ENCODE measurements at places on chromosomes 5 and 9.

- no peak for DNase-seq
Observed at GRCh38 chr5:113271015-113271414, 163.8 kb downstream of the TSSK1B start.

DNA sequence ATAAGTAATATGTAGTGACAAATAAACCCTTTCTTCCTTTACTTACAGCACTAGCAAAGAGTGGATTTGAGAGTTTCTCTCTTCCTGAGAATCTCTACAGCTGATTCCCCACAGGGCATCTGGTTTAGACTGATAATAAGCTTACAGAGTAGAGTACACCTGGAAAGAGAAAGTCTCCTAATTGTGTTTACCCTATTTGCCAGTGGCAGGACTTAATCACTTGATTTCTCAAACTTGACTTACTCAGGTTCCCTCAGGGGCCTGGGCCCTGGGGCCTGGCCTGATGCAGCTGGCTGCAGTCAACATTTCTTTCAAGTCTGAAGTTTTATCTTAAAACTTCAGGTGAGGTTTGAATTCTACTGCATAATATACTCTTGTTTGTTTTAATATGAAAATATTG is 38.0 kb upstream of the UBTD2 start:
- DNase-seq = no peak

DNA sequence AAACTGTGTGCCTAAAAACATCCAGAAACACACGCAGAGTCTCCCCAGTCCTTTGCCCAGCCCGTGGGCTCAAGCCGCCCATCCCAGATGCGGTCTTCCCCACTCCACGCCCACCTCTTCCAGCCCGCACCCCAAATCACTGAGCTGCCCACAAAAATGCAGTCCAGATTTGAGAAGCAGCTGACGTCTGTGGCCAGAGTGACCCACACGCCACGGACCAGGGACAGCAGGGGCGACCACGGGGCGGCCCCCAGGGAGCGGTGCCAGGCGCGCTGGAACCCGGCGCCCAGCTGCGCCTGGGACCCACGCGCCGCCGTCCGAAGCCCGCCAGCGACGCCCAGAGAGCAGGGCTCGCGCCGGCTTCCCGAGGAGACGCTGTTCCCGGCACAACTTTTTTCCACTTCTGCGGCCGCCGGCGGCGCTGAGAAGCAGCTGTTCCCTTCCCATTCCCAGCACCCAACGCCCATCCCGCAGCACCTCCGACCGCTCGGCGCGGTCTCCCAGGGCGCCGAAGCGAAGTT is 674 bp downstream of the LHFPL2 start:
- no peak for DNase-seq

- no peak for DNase-seq
Observed at GRCh38 chr5:91928754-91929521, 545.8 kb upstream of the ARRDC3 start.

DNA sequence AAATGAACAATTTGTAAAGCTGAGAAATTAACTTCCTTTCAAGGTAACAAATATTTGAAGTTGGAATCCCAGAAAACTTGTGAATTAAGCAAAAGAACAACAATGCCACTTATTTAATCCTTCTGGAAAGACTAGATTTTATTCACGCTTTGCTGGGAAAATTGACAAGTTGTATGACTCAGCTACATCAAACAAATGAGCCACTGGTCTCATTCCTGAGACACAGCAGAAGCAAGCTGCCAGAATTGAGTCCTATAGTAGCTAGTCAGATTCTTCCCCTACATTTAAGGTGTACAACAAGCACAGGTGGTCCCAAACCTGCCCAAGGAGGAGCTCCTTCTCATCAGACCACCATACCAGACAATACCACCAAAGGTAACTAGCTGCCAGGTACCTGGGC is 280.7 kb downstream of the SPOCK1 start:
- no peak for DNase-seq

GRCh38 chr9:134832471-134832870 is 48.1 kb upstream of the FCN2 start:
- DNase-seq = no peak

- no peak for DNase-seq
Observed at GRCh38 chr9:92191801-92192200, 76.6 kb upstream of the SPTLC1 start.

DNA sequence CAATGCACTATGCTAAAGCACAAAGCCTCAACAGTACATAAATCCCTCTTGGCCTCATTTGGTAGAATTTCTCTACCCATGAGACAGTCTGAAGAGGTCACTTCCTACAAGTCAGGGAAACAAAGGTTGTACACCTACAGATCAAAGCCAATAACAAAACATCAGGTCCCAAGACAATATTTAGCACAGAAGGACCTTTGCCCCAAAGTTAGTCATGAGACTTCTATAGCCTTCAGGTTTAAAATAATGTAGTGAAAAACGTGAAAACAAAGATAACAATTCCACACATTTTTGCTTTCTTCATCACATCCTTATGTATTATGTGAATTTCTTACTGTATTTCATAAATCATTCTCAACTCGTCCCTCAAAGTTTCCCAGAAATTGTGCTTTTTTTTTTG is 15.8 kb downstream of the AFF4 start:
- DNase-seq = no peak

GRCh38 chr9:2697492-2697891 is 19.8 kb upstream of the KCNV2 start:
- DNase-seq = no peak

- no peak for DNase-seq
Observed at GRCh38 chr5:133132717-133133116, 80.9 kb downstream of the HSPA4 start.

DNA sequence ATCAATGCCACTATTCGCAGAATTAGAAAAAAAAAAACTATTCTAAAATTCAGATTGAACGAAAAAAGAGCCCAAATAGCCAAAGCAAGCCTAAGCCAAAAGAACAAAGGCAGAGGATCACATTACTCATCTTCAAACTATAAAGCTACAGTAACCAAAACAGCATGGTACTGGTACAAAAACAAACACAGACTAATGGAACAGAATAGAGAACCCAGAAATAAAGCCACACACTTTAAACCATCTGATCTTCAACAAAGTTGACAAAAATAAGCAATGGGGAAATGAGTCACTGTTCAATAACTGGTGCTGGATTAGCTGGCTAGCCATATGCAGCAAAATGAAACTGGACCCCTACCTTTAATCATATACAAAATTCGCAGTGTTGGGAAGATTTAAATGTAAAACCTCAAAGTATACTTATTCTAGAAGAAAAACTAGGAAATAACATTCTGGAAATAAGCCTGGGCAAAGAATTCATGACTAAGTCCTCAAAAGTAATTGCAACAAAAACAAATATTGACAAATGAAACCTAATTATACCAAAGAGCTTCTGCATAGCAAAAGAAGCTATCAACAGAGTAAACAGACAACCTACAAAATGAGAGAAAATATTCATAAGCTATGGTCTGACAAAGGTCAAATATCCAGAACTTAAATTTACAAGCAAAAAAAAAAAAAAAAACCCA is 153.7 kb downstream of the NDUFS4 start:
- no peak for DNase-seq

DNA sequence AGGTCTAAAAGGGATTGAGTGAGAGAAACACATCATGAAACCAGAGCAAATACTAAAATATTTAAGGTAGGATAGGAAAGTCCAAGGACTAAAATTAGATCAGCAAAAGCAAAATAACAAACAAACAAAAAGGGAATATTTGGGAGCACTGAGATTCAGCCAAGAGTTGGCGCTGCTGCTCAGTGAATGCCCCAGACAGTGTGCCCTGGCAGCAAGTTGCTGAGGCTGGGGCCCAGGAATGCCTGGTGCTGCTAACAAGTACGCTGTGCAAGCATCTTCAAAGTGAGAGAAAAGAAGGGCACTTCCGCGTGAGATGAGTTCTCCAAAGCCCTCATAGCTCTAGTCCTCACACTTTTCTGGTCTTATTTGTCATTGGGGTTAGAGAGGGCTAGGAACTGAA is 603.3 kb downstream of the EFNA5 start:
- no peak for DNase-seq

DNA sequence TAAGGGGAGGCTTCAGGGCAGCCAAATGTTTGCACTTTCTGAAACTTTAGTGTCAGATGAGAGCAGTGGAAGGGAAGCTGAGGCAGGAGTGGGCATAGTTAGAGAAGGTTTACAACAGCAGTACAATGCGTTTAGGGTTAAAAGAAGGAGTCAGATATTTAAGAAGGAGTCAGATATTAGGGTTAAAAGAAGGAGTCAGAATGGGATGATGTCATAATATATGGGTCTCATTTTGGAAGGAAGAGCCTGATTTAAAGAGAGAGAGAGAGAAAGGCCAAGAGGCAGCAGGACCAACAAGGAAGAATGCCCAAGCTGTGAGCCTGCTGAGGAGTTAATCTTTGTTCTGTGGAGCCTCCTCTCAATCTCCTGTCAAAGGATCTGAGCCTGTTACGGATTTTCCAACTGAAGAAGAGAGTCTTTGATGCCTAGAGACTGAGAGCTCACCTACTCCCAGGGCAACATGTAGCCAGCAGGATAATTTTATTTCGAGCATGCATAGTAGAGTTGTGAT is 9.5 kb downstream of the ISL1 start:
- DNase-seq = no peak

DNA sequence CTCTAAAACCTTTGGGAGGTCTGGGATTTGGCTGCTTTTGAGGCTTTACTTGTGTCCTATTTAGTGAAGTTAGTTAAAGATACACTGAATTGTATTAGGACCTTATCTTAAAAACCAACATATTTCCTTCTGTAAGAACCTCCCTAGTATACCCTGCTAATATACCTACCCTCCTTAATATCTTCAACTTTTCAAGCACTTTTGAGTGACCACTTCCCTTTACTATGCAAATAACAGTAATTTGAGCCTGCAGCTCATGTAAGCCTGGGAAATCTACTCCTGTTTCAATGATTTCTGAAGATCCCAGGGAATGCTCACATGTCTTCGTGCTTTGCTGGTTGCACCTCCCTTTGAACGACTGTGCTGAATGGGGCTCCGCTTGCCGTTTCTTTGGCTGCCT is 358.5 kb downstream of the YTHDC2 start:
- no peak for DNase-seq

- DNase-seq = no peak
Observed at GRCh38 chr5:104763216-104763615, 1200.6 kb upstream of the NUDT12 start.

GRCh38 chr5:74280306-74280705 is 360.2 kb downstream of the ENC1 start:
- DNase-seq = no peak

DNA sequence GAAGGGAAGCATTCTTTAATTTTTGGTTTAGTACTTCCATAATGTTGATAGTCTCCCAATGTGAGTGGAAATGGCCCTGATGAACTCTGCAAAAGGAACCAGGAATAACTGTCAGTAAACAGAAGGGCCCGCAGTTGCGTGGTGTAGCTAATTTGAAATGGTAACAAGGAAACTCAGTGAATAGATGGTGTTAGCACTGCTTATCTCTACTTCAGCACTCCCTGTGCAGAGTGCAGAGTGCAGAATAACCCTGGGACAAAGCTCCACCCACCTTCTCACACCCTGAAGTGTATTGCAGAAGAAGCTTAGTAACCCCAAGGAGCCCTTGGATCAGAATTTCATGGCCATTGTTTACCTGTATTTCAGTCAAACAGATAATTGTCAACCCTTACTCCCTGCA is 158.9 kb downstream of the PCSK5 start:
- DNase-seq = no peak

DNA sequence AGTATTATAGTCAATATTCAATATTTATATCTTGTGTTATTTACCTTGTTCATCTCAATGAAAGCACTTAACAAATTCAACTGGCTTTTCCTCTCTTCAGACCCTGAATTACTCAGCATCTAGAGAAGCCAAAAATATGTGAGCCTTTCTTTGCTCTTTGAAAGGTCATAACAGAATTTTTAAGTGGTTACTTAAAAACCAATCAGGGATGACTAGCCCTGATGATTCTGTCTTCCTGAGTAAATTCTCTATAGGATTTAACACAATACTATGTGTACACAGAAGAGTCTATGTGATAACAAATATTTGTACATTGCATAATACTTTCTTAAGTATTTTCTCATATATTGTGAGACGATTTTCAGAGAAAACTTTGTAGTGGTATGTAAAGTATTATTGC is 546.3 kb downstream of the MAT2B start:
- DNase-seq = no peak

DNA sequence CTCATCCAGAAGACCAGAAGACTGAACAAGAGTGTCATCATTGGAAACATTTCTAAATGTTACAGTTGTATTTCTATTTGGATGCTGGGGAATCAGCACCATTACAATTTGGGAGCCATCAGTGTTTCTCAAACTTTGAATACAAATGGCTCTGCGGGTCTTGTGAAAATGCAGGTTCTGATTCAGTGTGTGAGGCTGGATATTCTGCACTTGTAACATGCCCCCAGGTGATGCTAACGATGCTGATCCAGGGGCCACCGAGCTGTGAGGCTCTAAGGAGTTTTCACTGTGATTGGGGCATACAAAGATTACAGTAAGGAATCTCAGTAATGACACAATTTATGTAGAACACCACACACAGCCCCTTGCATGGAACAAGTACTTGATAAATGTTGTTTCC is 167.7 kb downstream of the ACTL7B start:
- DNase-seq = no peak

GRCh38 chr5:32773944-32774343 is 62.8 kb downstream of the NPR3 start:
- DNase-seq = no peak

DNA sequence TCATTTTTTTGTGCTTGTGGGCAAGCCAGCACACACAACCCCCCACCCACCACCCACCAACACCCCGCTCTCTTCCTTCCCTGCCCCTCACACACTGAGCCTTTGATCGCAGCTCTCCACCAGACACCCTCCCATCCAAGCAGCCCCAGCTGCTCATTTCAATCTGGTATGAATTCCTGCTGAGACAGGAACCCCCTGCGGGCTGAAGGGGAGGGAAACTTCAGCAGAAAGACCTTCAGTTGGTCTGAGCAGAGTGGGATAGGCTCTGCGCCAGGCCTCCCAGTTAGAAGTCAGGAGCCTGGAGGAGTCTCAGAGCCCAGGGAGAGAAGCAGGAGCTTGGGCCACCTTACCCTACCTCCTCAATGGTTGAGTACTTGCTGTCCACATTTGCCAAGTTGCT is 7.2 kb downstream of the PCDHGC5 start:
- DNase-seq = no peak

DNA sequence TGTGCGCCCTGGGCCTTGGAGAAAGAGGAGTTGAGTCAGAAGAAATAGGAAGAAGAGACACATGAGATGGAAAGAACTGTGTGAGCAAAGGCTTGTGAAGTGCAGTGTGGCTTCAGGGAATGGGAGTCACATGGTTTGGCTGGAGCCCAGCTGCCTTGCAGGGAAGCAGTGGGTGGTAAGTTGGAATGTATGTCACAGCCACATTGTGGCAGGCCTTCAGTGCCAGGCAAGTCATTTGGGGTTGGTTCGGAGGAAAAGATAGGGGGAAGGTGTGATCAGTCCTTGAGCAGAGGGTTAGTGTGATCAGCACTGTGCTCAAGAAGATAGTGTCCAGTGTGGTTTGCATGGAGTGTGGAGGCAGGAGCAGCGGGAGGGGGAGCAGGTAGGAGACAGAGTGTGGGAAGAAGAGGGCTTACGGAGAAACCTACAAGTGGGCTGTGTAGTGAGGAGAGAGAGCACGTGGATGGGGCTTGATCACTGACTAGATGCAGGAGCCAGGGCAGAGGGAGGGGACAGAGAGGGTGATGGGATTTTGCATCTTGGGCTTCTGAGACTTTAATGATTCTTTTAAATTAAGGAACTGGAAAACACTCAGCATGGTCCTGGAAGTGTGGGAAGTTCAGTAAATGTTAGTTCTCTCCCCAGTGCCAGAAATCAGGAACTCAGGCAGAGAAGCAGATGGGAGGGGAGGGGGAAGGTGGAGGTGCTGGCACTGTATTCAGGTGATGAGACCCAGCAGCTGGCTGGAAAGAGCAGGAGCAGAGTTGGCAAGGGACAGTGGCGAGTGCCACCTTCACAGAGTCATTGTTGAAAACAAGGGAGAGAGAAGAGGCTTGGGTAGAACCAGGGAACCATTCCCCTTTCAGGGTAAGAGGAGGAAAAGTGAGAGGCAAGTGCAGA is 46.6 kb downstream of the ARHGAP26 start:
- no peak for DNase-seq
